ENCODE measurements at places on chromosomes 6 and 20.

DNA sequence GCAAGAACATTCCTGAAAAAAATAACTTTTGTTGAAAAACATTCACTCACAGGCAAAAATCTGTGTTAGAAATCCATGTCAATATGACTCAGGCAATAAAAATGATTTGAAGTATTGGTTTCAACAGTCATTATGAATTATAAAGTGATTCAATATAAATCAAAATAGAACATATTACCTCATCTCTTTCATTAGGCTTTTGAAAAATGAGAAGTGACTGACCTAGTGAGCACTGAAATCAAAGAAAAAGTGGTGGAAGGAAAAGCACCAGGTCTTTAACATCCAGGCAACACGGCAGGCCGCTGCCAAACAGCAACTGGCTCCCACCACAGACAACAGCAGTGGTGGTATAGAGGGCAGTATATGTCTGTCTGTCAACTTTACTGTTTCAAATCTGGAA, 68.9 kb downstream of the MAN1A1 start:
- DNase-seq: no peak

DNA sequence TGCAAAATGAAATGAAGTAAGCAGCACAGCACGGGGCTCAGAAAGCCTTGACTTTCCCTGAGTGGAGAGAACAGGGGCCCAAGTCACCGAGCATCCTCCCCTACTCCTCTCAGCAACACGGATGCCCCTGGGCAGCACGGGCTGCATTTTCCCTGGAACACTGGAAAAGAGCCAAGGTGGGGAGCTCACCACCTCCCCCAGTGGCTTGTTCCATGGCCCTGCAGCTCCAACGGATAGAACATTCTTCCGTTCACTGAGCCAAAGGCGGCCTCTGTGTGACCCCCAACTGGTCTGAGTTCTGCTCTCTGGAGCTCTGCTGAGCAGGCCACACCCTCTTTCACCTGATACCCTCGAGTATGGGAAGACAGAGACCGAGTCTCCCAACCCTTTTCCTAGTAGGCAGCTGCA, 20.8 kb upstream of the EMILIN3 start:
- DNase-seq: no peak

- no peak for DNase-seq
Observed at GRCh38 chr20:63495167-63495720, 3.6 kb downstream of the EEF1A2 start.

- DNase-seq: no peak
Observed at GRCh38 chr6:157770946-157771345, 52.1 kb upstream of the SNX9 start.

GRCh38 chr6:4599924-4600323, 176.3 kb upstream of the CDYL start:
- no peak for DNase-seq

GRCh38 chr6:80277501-80277900, 171.0 kb downstream of the BCKDHB start:
- no peak for DNase-seq

- no peak for DNase-seq
Observed at GRCh38 chr6:20058912-20059311, 153.4 kb downstream of the MBOAT1 start.

GRCh38 chr6:91691449-91691848, 1104.6 kb upstream of the MAP3K7 start:
- DNase-seq: no peak

DNA sequence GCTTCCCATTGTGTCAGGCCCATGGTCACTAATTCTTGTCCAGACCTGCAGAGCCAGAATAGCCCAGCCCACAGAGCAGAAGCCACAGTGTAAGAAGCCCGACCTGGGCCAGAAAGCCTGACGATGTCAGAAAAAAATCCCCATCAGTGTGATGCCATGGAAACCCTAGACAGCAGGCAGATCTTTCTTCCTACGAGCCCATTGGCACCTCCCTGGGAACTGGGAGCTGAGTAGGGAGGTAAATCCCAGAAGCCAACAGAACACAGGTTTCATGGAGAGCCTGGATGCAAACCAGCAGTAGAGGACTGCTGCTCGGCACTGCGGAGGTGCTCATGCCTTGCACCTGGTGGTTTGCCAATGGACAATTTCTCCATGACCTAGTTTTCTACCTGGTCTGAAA, 82.2 kb upstream of the SLC22A16 start:
- no peak for DNase-seq

DNA sequence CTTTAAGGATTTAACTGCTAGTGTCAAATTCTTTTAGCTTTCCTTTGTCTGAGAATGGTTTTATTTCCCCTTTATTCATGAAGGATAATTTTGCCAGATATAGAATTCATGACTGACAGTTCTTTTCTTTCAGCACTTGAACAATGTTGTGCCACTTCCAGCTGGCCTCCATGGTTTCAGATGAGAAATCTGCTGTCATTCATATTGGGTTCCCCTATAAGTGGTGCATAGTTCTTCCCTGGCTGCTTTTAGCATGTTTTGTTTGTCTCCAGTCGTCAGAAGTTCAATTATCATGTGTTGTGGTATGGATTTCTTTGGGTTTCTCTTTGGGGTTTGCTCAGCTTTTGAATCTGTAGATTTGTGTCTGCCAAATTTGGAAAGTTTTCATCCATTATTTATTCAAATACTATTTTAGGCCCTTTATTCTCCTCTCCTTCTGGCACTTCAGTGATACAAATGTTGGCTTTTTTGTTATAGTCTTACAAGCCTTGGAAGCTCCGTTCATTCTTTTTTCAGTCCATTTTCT, 76.3 kb upstream of the TGM3 start:
- DNase-seq: no peak

- DNase-seq: no peak
Observed at GRCh38 chr20:59644371-59644939, 40.1 kb downstream of the PHACTR3 start.

GRCh38 chr6:17225767-17226630, 55.2 kb upstream of the RBM24 start:
- no peak for DNase-seq

GRCh38 chr6:141133346-141133745, 999.4 kb upstream of the GJE1 start:
- no peak for DNase-seq

- DNase-seq: no peak
Observed at GRCh38 chr6:104409913-104410312, 449.8 kb downstream of the HACE1 start.

GRCh38 chr6:148678682-148679081, 68.1 kb upstream of the UST start:
- no peak for DNase-seq

- DNase-seq: no peak
Observed at GRCh38 chr6:40744835-40745234, 157.7 kb upstream of the LRFN2 start.

DNA sequence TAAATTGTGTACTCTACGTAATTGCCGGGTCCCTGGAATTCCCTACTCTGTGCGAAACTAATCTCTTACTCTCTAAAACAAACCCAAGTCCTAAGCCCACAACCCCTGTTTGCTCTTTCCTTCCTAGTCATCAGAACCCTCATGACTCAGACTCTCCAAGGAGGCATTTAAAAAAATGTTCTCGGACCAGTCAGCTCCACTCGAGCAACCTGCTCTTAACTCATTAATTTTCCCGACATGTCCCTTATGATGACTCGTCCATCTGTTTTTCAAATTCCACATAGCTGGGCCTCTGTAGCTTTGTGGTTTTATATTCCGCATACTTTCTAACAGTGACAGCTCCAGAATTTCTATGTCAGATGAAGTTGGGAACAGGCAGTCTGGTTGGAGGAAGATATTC, 2.6 kb upstream of the MUC22 start:
- no peak for DNase-seq

DNA sequence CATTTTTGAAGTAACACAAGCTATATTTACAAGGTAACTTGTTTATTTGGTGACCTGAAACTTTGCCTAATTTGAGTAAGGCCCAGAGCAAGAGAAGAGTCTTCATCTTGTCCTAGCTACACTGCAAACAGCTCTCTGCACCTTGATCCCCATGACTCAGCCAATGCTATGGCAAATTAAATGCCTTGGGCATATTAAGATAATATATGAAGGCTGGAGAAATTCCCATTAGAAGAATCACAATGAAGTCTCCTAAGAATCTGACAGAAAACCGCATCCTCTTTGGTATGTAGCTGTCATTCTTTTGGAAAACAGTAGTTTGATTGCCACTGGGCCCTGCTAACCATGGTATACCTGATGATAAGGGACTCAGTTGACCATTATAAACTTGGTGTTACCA, 204.5 kb downstream of the UBE3D start:
- DNase-seq: no peak

- no peak for DNase-seq
Observed at GRCh38 chr20:47969426-47969825, 184.1 kb upstream of the SULF2 start.

DNA sequence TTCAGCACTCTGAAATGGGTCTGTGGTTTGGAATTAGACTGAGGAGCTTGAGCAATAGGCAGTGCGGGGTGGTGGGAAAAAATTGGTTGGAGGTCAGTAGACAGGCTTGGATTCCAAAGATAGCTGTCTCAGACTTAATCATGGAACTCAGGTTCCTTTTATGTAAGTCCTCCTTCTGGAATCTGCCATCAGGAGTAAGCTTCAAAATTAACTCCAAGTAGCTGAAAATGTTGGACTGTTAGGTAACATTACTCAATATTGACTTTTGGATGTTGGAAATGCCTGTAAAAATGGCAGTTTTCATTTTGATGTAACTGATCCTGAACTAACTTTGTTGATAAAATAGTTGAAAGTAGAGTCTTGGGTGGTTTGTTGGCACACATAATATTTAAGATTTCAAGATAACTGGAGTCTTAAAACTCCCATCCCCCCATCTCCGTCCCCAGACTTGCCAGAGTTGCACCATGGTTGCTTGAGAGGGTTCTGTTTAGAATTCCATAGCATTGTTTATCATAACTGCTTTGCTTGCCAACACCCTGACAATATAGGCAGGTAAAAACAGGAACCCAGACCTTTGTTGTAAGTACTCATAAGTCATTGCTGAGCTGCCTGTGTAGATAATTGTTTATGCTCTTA, 83.0 kb downstream of the PHF20 start:
- DNase-seq: no peak

GRCh38 chr6:166466178-166467122, 83.7 kb upstream of the MPC1 start:
- no peak for DNase-seq

DNA sequence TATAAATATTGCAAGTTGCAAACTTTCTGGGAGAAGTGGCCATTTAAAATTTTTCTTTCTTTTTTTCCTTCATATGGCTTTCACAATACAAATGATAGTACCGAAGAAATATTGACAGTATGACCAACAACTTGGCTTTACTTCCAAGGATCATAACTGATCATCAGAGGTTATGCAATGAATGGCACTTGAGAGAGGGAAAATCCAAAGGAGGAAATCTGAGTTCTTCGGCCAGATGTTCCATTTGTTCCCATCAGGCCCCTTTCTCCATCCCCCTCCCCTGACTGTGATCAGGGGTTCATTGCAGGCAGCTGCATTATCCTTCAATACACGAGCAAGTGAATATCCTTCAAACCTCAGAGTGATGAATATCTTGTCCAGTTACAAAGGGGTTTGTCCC, 130.0 kb upstream of the UST start:
- DNase-seq: no peak

DNA sequence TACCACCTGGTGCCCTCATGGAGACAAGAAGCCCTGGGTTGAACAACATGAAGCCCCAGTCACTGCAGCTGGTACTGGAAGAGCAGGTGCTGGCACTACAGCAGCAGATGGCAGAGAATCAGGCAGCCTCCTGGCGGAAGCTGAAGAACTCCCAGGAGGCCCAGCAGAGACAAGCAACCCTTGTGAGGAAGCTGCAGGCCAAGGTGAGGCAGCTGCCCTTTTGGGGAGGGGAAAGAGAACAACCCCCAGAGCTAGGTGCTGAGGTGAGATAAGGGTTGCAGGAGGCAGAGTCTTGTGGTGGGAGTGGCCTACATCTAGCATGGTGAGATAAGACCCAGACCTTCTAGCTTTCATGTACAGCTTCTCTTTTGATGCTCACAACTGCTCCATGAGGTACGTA, 7.0 kb downstream of the CEP250 start:
- DNase-seq: peak; percentile 23

DNA sequence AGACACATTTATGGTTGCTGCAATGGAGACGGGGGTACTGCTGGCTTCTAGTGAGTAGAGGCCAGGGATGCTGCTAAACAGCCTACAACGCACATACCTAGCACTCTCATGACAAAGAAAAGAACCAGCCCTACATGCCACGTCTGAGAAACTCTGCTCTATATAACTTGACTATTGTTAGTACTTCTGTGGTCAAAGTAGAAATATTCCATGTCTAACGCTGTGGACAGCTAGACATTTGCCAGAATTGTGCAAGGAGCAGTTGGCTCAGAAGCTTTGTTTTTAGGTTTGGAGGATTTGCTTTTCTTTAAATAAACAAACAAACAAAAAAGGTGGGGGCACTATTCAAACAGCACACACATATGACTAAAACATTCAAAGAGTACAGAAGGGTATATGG, 20.5 kb downstream of the UBE2V1 start:
- no peak for DNase-seq

- DNase-seq: no peak
Observed at GRCh38 chr20:47610945-47611250, 109.2 kb downstream of the NCOA3 start.

GRCh38 chr20:45944151-45944964, 9.9 kb downstream of the PCIF1 start:
- DNase-seq: no peak

GRCh38 chr20:54160065-54161007, 13.4 kb downstream of the CYP24A1 start:
- no peak for DNase-seq

GRCh38 chr6:112058243-112059032, 4.5 kb downstream of the CCN6 start:
- DNase-seq: no peak

GRCh38 chr6:121711472-121711871, 276.0 kb downstream of the GJA1 start:
- DNase-seq: no peak

- no peak for DNase-seq
Observed at GRCh38 chr6:170108890-170109587, 181.8 kb downstream of the DLL1 start.

- peak; percentile 69 for DNase-seq
Observed at GRCh38 chr6:39377539-39377950, 55.0 kb upstream of the KCNK16 start.

GRCh38 chr6:25017932-25018567, 82.3 kb upstream of the RIPOR2 start:
- no peak for DNase-seq

Data from DMS79 treated with DMSO at 0.1 percent for 48 hours (cell line).